ENCODE measurements at places on chromosomes 7 and 10. TPM values are rescaled to one million over a fixed set of nuclear protein-coding genes. Genes with fewer than 3 reads are reported as not detected.
A peak's percentile ranks its signal among the peaks of the same experiment; 100 is the strongest.

DNA sequence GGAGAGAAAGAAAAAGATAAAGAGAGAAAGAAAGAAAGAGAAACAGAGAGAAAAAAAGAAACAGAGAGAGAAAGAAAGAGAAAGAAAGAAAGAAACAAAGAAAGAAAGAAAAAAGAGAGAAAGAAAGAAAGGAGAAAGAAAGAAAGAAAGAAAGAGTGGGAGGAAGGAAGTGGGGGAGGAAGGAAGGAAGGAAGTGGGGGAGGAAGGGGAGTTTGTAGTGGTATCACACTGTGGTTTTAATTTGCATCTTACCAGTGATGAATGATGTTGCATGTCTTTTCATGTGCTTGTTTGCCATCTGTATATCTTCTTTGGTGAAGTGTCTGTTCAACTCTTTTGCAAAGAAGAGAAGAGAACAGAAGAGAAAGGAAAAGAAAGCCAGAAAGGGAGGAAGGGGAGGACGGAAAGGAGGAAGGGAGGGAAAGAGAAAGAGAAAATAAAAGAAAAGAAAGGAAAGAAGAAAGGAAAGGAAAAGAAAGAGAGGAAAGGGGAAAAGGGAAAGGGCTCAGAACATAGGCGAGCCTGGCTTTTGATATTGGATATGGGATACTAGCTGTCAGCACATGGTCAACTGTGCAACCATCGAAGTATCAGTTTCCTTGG, 79.2 kb upstream of the FRMD4A start:
- H3K36me3 ChIP-seq: no peaks in the 10 kb centered on the region
- no peak for DNase-seq
- H3K4me1 ChIP-seq: peaks cover 74% of the 10 kb centered on the region
- peak overlapping the region; percentile 3 for H3K27ac ChIP-seq
- H3K27me3 ChIP-seq: no peaks in the 10 kb centered on the region
- H3K4me3 ChIP-seq: no peak overlapping the region

- H3K27ac ChIP-seq: peak overlapping the region; percentile 78
- H3K27me3 ChIP-seq: peaks cover 5% of the 10 kb centered on the region
- H3K36me3 ChIP-seq: no peaks in the 10 kb centered on the region
- no peak overlapping the region for H3K4me3 ChIP-seq
- DNase-seq: no peak
Observed at GRCh38 chr10:49139028-49139845, 5.4 kb upstream of the FAM170B start.

- no peak overlapping the region for H3K4me3 ChIP-seq
- H3K27me3 ChIP-seq: no peaks in the 10 kb centered on the region
Observed at GRCh38 chr10:53491774-53492173, 719.2 kb upstream of the MBL2 start.

GRCh38 chr10:241451-241850, 106.2 kb downstream of the ZMYND11 start:
- H3K27me3 ChIP-seq: no peaks in the 10 kb centered on the region
- peaks cover 12% of the 10 kb centered on the region for H3K36me3 ChIP-seq
- peaks cover 5% of the 10 kb centered on the region for H3K4me1 ChIP-seq
- H3K4me3 ChIP-seq: no peak overlapping the region

DNA sequence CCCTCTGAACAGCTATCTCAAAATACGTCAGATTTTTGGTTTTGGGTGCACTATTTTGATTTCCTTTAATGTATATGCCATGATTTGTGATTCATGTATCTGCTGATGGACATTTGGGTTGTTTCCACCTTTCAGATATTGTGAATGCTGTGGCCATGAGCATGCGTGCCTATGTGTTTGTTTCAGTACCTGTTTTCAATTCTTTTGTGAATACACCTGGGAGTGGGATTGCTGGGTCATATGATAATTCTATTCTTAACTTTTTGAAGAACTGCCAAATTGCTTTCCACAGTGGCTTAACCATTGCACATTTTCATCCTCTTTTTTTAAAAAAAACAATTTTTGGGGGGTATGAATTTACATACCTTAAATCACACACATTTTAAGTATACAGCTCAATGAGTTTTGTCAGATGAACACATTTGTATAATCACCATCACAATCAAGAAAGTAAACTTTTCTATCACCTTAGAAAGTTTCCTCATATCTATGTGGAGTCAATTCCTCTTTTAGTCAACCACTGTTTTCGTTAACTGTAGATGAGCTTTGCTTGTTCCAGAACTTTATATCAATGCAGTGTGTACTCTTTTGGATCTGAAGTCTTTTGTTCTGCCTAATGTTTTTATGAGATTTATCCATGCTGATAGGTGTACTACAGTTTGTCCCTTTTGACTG, 36.9 kb downstream of the CYP26A1 start:
- peaks cover 15% of the 10 kb centered on the region for H3K27me3 ChIP-seq
- H3K4me1 ChIP-seq: peaks cover 10% of the 10 kb centered on the region
- H3K27ac ChIP-seq: no peak overlapping the region
- H3K36me3 ChIP-seq: peaks cover 2% of the 10 kb centered on the region

- DNase-seq: no peak
- H3K36me3 ChIP-seq: no peaks in the 10 kb centered on the region
- no peak overlapping the region for H3K4me3 ChIP-seq
- H3K27ac ChIP-seq: no peak overlapping the region
- no peaks in the 10 kb centered on the region for H3K4me1 ChIP-seq
- H3K27me3 ChIP-seq: no peaks in the 10 kb centered on the region
Observed at GRCh38 chr10:105827133-105827532, 1186.0 kb downstream of the SORCS3 start.

- H3K4me1 ChIP-seq: peaks cover 24% of the 10 kb centered on the region
- H3K27me3 ChIP-seq: no peaks in the 10 kb centered on the region
- peak overlapping the region; percentile 76 for H3K4me3 ChIP-seq
- H3K36me3 ChIP-seq: peaks cover 4% of the 10 kb centered on the region
- H3K27ac ChIP-seq: peak overlapping the region; percentile 77
Observed at GRCh38 chr7:92448205-92448747, 994 bp downstream of the GATAD1 start.

DNA sequence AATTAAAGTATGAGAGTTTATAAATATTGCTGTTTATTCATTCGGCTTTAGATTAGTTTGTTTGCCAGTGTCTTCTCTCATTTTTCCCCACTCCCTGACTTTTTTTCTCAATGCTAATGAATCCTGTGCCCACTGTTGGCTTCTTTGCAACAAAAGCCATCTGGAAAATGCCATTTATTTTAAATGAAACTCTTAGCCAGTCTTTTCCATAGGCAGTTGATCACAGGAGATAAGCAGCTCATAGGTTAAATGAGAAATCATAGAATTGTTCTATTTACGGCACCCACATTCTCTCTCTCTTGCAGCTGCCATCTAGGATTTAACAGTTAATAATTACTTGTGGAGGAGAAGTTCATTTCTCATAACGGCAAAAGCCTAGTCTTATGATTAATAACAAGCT, 249.3 kb upstream of the POM121L12 start:
- H3K36me3 ChIP-seq: no peaks in the 10 kb centered on the region
- H3K4me3 ChIP-seq: no peak overlapping the region
- no peaks in the 10 kb centered on the region for H3K27me3 ChIP-seq
- no peaks in the 10 kb centered on the region for H3K4me1 ChIP-seq
- DNase-seq: no peak

DNA sequence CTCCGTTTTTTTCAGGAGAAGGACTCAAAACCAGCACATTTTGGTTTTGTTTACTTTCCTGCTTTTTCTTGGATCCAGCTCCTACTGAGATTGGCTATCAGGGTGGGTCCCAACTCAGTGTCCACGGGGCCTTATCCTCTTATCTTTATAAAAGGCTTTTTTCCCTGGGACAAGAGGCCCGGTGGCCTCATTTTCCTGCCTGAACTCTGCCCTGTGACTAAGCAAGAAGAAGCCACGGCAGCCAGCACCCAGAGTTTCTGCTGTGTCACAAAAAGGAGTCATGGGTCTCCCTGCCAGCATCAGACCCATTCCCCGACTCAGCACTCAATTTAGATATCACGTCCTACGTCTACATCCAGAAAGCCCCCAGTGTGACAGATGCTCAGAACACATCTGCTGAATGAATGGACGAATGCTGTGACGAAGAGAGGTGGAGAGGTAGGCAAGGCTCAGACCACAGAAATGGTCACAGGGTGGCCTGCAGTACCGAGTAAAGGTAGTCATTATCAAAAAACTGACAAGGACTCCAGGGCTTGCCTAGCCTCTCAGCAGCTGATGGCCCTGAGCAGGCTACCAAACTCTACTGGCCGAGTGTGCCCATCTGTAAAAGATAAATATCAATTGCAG, 16.7 kb downstream of the DLG5 start:
- no peaks in the 10 kb centered on the region for H3K27me3 ChIP-seq
- no peak overlapping the region for H3K4me3 ChIP-seq
- peak overlapping the region; percentile 19 for H3K27ac ChIP-seq
- H3K4me1 ChIP-seq: peaks cover 33% of the 10 kb centered on the region
- no peaks in the 10 kb centered on the region for H3K36me3 ChIP-seq
- no peak for DNase-seq

GRCh38 chr7:26187380-26188205, 13.0 kb downstream of the HNRNPA2B1 start:
- H3K36me3 ChIP-seq: peaks cover 48% of the 10 kb centered on the region
- H3K27ac ChIP-seq: no peak overlapping the region
- H3K27me3 ChIP-seq: no peaks in the 10 kb centered on the region
- peaks cover 41% of the 10 kb centered on the region for H3K4me1 ChIP-seq
- H3K4me3 ChIP-seq: no peak overlapping the region
- no peak for DNase-seq

DNA sequence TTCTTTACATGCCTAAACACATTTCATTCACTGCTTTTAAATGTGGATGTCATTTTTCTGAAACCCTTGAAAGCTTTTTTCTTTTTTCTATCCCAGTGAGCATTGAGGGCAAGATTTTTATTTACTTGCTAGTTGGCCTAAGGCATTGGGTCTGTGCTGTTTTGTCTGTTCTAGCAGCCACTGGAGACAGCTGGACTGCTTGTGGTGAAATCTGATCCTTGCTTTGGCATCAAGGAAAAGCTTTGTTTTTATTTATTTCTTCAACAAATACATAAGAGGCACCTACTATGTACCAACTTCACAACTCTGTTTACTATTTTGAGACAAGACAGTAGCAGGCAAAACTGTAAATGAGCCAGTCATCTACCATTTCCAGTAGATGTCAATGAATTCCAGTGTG, 28.4 kb upstream of the PDLIM1 start:
- H3K4me1 ChIP-seq: no peaks in the 10 kb centered on the region
- DNase-seq: no peak
- H3K27ac ChIP-seq: no peak overlapping the region
- no peak overlapping the region for H3K4me3 ChIP-seq
- peaks cover 2% of the 10 kb centered on the region for H3K27me3 ChIP-seq

DNA sequence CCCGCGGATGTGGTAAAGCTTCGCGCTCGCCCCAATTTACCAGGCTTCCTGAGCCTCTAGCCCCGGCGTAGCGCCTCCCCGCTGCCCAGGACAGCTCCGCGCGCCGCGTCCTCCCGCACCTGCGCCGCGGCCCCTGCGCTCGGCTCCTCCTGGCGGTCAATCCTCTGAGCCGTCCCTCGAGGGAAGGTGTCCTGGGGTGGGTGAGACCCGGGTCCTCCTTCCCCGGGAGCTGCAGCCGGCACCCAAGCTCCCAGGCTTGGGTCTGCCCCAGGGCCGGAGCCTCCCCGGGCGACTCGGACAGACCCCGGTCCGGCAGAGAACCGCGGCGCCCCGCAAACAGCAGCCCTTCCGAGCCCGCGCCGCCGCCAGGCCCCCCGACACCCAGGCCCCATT, 512 bp downstream of the OSBPL3 start:
- peaks cover 3% of the 10 kb centered on the region for H3K27me3 ChIP-seq

DNA sequence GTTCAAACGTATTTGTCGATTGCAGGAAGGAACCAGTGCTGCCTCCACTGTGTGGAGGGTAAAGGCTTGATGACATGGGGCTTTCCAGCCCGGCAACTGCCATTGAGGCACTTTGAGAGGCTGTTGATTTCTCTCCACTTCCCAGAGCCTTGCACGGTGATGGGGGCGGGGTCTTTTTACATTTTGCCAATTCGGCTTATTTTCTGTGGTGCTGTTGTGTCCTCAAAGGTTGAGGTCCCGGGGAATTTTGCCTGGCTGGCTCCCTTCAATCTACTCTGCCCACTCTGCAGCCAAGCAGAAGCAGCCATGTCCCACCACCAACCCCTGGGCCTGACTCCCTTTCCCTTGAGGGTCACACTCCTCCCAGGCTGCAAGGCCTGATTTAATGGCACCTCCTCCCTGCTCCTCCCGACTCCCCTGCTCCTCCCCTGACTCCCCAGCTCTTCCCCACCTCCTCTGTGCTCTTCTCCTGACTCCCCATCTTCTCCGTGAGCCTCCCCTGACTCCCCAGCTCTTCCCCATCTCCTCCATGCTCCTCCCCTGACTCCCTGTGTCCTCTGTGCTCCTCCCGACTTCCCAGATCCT, 39.0 kb downstream of the OAT start:
- no peak overlapping the region for H3K4me3 ChIP-seq
- peaks cover 5% of the 10 kb centered on the region for H3K4me1 ChIP-seq
- DNase-seq: no peak
- no peak overlapping the region for H3K27ac ChIP-seq
- no peaks in the 10 kb centered on the region for H3K36me3 ChIP-seq

DNA sequence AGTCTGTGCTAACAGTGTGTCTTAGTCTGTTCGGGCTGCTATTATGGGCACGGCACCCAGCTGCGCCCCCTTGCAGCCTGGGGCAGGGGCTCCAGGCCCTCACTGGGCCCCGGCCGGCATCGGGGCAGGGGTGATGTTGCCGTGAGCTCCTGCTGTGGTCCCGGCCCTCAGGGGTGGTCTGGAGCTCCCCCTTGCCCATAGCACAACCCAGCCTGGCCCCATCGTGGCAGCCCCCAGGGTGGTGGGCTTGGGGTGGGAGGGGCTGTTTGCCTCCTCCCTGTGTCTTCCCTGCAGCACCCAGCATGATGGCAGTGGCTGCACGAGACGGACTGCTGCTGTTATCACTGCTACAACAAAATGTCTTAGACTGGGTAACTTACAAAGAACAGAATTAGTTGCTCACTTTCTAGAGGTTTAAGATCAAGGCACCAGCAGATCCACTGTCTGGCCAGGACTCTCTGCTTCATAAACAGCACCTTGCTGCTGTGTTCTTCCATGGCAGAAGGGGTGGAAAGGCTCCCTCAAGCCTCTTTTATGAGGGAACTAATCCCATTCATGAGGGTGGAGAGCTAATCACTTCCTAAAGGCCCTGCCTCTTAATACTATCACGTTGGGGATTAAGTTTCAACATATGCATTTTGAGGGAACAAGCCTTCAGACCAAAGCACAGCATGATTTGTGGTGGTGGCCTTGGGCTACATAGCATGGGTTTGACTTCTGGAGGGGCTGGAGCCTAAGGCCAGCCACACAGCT, 149.5 kb downstream of the SEC23IP start:
- no peak overlapping the region for H3K27ac ChIP-seq
- no peaks in the 10 kb centered on the region for H3K27me3 ChIP-seq
- H3K4me1 ChIP-seq: no peaks in the 10 kb centered on the region
- no peaks in the 10 kb centered on the region for H3K36me3 ChIP-seq

- H3K36me3 ChIP-seq: no peaks in the 10 kb centered on the region
- no peak overlapping the region for H3K4me3 ChIP-seq
- no peaks in the 10 kb centered on the region for H3K27me3 ChIP-seq
- DNase-seq: no peak
Observed at GRCh38 chr7:113912876-113913275, 5.9 kb downstream of the PPP1R3A start.

GRCh38 chr7:4715410-4715776, 33.3 kb downstream of the FOXK1 start:
- no peak for DNase-seq
- H3K36me3 ChIP-seq: peaks cover 12% of the 10 kb centered on the region
- H3K4me1 ChIP-seq: peaks cover 58% of the 10 kb centered on the region
- H3K27ac ChIP-seq: peak overlapping the region; percentile 78
- H3K27me3 ChIP-seq: no peaks in the 10 kb centered on the region

- H3K27ac ChIP-seq: no peak overlapping the region
- H3K36me3 ChIP-seq: peaks cover 8% of the 10 kb centered on the region
- H3K27me3 ChIP-seq: no peaks in the 10 kb centered on the region
- DNase-seq: no peak
- H3K4me3 ChIP-seq: no peak overlapping the region
- H3K4me1 ChIP-seq: no peaks in the 10 kb centered on the region
Observed at GRCh38 chr10:116059320-116059719, 213.7 kb downstream of the GFRA1 start.

The AUTS2 gene
- total RNA-seq: 40.8 TPM

The MLLT10 gene
- 37.5 TPM for total RNA-seq

The STK32C gene
- total RNA-seq: 17.9 TPM

The INHBA gene
- 601 TPM for total RNA-seq

Measured in chondrocyte (in vitro differentiated cells).